ENCODE measurements at places on chromosomes 4 and X.

DNA sequence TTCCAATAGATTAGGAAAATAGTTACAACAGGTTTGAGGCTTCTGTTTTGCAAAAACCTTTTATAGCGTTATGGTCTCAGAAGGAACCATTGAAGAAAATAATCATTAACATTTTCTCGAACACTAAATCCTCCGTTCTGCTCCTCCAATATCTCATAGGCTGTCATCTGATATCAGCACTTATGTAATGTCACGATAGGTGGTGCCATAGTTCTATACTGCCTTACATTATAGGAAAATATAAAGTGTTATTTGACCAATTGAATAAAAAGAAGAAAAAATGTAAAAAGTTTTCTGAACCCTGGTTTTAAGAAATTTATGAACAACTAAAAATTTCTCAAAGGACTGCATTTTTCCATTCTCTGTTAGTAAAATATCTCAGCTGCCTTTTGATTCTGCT is 291.4 kb downstream of the RPA4 start:
- DNase-seq: no peak

DNA sequence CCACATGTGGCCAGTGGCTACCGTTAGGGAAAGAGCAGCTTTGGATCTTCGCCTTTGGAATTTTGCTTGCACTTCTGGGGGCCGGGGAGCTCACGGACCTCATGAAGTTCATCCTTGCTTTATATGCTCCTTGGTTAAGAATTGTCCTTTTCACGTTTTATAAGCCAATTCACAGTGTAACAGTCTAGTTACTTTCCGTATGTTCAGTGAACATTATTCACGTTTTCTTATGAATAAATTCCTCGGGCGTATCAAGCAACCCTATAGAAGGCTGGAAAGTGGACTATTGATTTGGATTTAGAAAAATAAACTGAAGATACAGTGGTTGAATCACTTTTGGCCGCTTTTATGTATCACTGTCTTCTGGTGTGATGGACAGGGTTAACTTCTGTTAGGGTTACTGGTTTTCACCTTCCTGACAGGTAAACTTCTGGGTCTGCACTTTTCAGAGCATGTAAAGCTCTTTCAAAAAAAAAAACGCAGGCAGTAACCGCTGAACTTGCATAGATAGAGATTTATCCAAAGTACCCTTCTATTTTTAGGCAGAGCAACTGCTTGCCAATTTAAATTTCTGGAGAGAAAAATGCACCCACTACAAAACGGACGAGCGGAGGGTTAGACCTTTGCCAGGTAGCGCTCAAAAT is 569 bp upstream of the PDLIM5 start:
- no peak for DNase-seq

DNA sequence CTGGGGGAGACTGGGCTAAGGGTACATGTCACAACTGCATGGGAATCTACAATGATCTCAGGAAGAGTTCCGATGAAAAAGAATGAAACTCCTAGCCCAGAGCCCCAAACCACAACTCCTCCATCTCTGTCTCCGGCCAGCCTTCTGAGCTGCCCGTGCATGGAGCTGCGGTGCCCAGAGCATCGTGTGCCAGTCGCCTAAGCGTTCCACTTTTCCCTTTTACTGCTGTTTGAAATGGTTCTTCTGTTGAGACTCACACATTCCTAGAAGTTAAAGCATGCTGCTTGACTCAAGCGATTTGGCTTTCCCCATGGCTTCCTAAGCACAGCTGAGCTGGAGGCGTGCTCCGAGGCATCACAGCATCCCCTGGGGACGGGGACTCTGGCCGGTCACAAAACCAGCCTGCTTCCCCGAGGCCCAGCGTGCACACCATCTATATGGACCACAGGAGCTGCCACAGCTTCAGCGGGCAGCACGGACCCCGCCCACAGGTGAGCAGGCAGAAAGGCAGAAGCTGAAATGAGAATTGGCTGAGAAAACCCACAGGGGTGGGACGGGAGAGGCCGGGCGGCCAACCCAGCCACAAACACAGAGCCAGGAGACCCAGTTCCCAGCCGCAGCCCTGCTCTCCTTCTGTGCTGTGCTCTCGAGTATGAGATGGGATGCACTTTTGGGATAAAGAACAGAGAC is 5.0 kb downstream of the CCNQ start:
- no peak for DNase-seq

- no peak for DNase-seq
Observed at GRCh38 chr4:188824553-188824952, 685.3 kb downstream of the TRIML1 start.

- DNase-seq: no peak
Observed at GRCh38 chr4:108783665-108784463, 21.0 kb upstream of the ETNPPL start.

DNA sequence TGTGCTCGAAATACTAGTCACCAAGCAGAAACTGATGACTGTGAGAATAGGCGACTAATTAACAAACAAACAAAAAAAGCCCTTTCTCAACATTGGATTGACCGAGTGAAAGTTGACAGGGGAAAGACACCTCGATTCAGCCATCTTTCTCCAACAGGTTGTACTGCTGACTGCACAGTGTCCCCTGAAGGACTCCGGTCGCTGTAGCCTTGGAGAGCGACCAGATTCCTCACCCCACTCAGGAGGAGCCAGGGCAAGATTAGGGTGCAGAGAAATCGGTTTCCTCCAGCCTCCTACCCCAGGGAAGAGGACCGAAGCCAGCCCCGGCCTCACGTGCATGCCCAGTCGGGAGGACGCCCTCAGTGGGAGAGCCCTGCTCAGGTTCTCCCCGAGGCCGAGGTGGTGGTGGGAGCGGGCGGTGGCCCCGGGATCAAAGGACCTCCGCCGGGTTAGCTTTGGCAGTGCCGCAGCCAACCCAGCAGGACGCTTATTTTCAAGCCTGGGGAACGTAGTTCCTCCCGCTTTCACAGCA is 1.1 kb upstream of the RAP1GDS1 start:
- peak; percentile 21 for DNase-seq

Measured in activated T-helper 1 cell treated with anti-CD3 and anti-CD28 coated beads, Interleukin-2, amount 50 U/mL, for 16 hours (primary cell).